ENCODE measurements at places on chromosomes 4 and X. TPM values are rescaled to one million over a fixed set of nuclear protein-coding genes. Genes with fewer than 3 reads are reported as not detected.

The ACSL4 gene
- polyA plus RNA-seq, result 18.3 TPM

The ANOS1 gene
- 1.8 TPM for polyA plus RNA-seq

The TMEM255A gene
- polyA plus RNA-seq, result 0.57 TPM

The NDNF gene
- 2.5 TPM for polyA plus RNA-seq

The TLR3 gene
- 1.6 TPM for polyA plus RNA-seq

The SLC2A9 gene
- polyA plus RNA-seq, result 5.1 TPM

The CSAG3 gene
- polyA plus RNA-seq, result not detected

The FRG2 gene
- not detected for polyA plus RNA-seq

The P2RY4 gene
- 0.05 TPM for polyA plus RNA-seq

The ZNF81 gene
- polyA plus RNA-seq, result 2.2 TPM

The ATP8A1 gene
- 9.5 TPM for polyA plus RNA-seq

The PAGE4 gene
- polyA plus RNA-seq, result not detected

The NHS gene
- 0.61 TPM for polyA plus RNA-seq

The BANK1 gene
- polyA plus RNA-seq, result 0.54 TPM

The IL1RAPL1 gene
- polyA plus RNA-seq, result 0.48 TPM

The GPR78 gene
- 0.09 TPM for polyA plus RNA-seq

The SLC16A2 gene
- 6.8 TPM for polyA plus RNA-seq

The SUPT20HL1 gene
- not detected for polyA plus RNA-seq

The MAB21L2 gene
- polyA plus RNA-seq, result 0.43 TPM

The TSPYL2 gene
- polyA plus RNA-seq, result 66.6 TPM

The GABRG1 gene
- not detected for polyA plus RNA-seq

The SPIN2A gene
- polyA plus RNA-seq, result 0.23 TPM

The CT55 gene
- not detected for polyA plus RNA-seq

The F8 gene
- polyA plus RNA-seq, result 72.9 TPM

The APLN gene
- 7.0 TPM for polyA plus RNA-seq

The IL2 gene
- polyA plus RNA-seq, result not detected

The FABP2 gene
- polyA plus RNA-seq, result 0.63 TPM

The DNAAF6 gene
- polyA plus RNA-seq, result not detected

Measured in right cardiac atrium (tissue), 5 donors.